RPMI7951 (cell line): ENCODE measurements at places on chromosomes 12 and 14. TPM values are rescaled to one million over a fixed set of nuclear protein-coding genes. Genes with fewer than 3 reads are reported as not detected.

The POTEG gene
- 0.29 TPM in 1 of 2 replicates, not detected in the other for total RNA-seq

The DPPA3 gene
- total RNA-seq, result not detected in 2 replicates

DNA sequence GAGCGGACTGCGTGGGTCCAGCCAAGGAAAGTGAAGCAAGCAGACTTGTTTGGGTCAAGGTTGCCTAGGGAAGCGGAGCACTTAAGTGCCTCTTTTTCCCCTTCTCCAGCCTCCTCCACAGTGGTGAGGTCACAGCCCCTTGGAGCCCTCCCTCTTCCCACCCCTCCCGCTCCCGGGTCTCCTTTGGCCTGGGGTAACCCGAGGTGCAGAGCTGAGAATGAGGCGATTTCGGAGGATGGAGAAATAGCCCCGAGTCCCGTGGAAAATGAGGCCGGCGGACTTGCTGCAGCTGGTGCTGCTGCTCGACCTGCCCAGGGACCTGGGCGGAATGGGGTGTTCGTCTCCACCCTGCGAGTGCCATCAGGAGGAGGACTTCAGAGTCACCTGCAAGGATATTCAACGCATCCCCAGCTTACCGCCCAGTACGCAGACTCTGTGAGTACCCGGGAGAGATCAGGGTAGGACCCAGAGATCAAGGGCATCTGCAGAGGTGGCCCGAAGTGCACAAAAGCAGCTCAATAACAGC, at the start of gene TSHR:
Gene TSHR, plus strand, starts transcription at position 206 of the 526 bp plus-strand sequence. Its CDS starts 60 bp downstream, at position 266.
- no peak for DNase-seq

DNA sequence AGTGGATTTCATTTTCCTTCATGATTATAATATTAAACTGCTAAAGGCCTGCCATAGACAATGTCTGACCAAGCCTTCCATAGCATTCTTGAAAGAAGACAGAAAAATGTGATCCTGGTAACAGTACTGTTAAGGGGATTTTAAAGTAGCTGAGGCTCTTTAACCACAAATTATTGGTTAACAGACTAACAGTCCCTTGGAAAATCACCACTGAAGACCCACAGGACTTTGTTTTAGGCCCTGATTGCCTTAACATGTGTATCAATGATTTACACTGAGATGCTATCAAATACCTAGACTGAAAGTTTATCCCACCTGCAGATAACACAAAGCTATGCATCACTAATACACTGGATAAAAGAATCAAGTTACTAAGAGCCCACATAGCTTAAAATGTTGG, 6.0 kb downstream of the KRT79 start:
- DNase-seq, result no peak

The SLC10A1 gene
- not detected in 2 replicates for total RNA-seq

GRCh38 chr12:84843593-84844144, 68.9 kb downstream of the SLC6A15 start:
- DNase-seq, result no peak

GRCh38 chr14:70366911-70367310, 7.4 kb upstream of the COX16 start:
- no peak for DNase-seq

The TSPAN31 gene
- 39.2 and 42.1 TPM in 2 replicates for total RNA-seq

DNA sequence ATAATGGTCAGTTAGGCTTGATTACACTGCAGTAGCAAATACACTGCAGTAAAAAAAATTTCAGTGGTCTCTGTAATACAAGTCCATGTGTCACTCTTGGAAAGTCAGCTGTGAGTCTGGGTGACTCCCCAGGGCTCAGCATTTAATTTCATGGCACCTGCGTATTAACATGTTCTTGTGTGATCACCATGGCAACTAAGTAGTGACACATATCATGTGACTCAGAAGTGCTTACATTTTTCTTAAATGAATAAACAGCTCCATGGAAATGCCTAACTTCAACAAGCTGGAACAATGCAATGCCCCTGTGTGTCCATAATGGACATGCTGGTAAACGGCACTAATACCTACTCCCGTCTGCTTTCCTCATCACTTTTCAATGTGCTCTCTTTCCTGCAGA, 88.5 kb upstream of the ANO4 start:
- DNase-seq, result peak; percentile 15

- no peak for DNase-seq
These were observed 31.2 kb upstream of the VPS33A start for GRCh38 chr12:122297494-122297893.

DNA sequence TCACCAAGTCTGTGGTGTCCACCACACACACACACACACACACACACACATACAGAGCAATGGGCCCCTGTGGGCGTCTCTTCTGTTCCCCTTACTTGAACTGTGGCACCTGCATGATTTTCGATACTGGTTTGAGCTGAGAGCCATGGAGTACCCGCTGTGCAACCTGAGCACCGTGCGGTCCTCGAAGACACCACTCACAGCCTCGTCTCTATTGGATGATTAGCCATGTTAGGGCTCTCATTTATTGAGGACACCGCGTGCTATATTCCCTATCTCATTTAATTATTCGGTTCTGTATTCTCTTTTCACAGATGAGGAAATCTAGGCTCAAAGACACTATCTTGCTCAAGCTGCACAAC, 623 bp upstream of the C14orf132 start:
- DNase-seq, result no peak

DNA sequence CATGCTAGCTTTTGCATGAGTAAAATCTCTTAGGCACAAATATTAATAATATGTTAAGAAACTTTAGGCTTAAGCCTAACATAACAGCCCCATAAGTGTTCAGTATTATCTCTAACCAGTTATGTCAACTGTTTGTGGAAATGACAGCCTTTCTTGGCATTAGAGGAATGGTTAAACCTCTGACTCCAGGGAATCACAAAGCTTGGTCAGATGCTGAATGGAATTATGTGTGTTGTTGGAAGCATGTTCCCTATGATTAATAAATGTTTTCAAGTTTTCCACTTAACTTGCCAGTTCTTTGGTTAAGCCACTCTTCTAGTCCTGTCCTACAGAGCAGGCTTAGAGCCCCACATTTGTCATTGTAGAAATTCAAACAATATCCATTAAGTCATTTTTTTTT, 17.0 kb downstream of the PSEN1 start:
- DNase-seq, result no peak

- peak; percentile 45 for DNase-seq
These were observed 11.2 kb upstream of the FKBP11 start for GRCh38 chr12:48936379-48936979.

The ACRBP gene
- total RNA-seq, result 0.48 TPM in 1 of 2 replicates, not detected in the other

- DNase-seq, result no peak
These were observed 38.4 kb downstream of the LRP6 start for GRCh38 chr12:12228402-12228801.

GRCh38 chr14:65345266-65345665, 67.3 kb upstream of the FUT8 start:
- no peak for DNase-seq

The DACT1 gene
- total RNA-seq, result 22.2 and 23.1 TPM in 2 replicates

DNA sequence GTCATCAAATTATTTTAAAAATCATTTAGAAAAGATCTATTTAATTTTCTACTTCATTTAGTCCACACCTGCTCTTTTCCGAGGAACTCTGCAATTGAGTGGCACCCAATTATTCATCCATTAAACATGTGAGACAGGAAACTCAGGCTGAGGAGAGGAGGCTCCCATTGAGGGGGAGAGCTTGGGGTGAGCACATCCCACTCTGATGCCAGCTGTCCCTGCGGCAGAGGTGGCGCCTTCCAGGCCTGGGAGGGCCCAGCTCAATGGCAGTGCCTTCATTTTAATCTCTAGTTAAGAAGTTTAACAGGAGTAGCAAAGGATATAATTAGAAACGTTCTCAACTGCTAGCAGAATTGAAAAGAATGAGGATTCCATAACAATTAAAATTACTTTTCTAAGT, 92.0 kb downstream of the ITPR2 start:
- DNase-seq, result no peak

DNA sequence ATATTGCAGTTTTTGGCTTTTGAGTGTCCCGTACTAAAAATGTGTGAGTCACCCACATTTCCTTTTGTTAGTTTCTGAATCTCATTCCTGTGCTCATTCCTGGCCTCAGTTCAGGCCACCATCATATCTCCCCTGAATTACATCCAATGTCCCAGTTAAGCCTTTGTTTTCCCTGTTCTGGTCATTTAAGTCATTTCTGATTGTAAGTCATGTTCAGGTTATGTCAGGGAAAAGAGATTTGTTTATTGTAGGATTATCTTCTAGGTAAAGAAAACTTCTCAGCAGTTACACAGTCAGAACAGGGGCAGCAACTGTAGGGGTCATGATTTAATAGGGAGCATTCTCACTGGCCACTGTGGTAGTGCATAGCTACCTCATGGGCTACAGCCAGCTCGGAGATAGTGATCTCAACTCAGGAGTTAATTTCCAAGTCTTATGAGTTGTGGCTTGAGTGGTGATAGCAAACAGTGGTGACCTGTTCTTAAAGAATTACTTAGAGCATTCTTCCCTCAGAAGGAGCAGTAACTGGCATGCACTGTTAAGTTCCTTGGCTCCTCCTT, 6.7 kb downstream of the DDX47 start:
- peak; percentile 90 for DNase-seq

The TCTN2 gene
- 15.2 and 18.3 TPM in 2 replicates for total RNA-seq

- DNase-seq, result no peak
These were observed 49.9 kb downstream of the ZFYVE21 start for GRCh38 chr14:103765526-103765925.

The SIX1 gene
- total RNA-seq, result 6.7 and 7.7 TPM in 2 replicates

The DPY19L2 gene
- 4.1 and 5.4 TPM in 2 replicates for total RNA-seq

DNA sequence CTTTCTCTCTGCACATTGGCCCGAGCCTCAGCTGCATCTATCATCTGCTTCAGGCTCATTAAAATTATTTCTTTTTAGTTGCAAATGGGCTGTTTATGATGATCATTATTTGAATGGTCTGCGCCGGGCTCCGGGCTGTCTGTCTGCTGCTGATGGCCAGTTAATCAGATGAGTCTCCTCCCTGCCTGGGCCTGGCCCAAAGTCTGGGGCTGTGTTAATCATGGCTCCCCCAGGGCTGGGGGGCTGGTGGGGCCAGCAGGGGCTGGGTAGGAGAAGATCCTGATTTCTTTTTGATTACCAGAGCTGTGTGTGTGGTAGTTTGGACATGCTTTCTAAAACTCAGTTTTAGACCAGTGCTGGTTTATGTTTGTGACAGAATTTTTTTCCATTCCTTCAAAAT, 159.1 kb downstream of the PHETA1 start:
- no peak for DNase-seq

The MAX gene
- total RNA-seq, result 28.2 and 36.8 TPM in 2 replicates
